ENCODE measurements at places on chromosomes 2 and 18.

DNA sequence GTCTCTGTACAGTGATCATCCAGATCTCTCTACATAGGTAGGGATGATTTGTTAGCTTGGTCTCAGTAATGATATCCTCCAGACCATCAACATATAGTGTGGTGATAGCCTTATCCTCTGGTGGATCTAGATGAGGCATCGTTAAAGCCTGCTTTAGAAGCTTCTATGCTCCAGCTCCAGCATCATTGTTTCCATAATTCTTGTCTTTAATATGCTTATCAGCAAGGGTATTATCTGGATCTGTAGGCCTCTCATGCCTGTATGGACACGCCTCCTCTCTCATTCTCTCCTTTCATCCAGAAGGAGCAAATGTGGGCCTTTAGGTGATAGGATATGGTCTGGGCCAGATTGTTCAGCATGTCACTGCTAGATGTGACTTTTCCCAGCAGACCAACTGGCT, 234.5 kb upstream of the CHST9 start:
- DNase-seq, result no peak

- no peak for DNase-seq
Observed at GRCh38 chr2:98118852-98119251, 31.9 kb downstream of the VWA3B start.

DNA sequence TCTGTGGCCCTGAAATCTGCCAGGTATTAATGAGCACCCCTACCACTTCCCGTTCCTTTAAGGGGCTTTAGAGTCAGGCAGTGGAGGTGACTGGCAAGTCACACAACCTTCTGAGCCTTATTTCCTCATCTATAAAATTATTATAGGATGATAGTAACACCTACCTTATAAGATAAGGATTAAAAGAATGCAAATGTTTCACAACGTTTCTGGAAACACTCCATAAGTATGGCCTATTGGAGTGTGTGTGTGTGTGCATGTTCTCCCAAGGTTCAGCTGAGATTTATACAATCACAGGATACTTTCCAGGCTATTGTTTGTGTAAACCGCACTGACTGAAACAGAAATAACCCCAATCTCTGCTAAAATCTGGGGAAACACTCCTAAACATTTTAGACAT, 176.0 kb downstream of the PDE11A start:
- DNase-seq, result no peak

DNA sequence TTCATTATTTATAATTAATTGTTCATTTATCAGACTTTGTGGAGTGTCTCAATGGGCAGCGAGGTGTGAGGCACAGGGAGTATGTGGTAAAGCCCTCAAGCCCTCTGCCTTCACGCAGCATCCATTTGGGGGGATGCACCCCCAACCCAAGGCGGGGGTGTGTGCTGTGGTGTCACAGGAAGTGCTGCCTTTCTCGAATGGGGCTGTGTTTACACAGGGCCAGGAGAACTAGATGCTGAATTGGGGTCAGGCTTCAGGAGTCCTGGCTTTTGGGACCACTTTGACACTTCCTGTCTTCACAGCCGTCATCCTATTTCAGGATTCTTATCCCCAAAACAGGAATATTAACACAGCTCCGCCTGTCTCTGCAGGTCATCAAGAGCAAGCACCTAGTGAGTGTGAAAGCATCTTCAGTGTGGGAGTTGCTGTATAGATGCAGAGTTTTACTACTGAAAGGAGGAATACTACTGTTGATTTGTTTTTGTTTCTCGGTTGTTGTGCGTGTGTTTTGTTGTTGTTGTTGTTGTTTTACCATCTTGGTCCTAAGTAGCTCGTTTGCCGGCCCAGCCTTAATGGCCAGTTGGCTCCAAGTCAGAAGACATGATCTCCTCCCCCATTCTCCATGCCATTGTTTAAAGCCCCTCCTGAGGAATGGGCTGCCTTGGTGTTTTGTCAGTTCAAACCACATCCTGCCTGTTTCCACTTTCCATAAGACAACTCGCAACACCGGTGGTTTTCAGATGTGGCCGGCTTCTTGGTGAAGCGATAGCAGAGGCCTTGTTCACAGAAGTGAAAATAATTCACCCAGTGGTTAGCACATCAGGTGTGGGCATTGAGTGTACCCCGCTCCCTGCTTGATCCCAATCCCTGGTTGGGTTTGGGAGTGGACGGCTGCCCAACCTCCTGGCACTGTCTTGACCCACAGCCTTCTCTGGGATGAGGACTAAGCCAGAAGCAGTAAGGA, 221.3 kb downstream of the BCL2 start:
- no peak for DNase-seq

DNA sequence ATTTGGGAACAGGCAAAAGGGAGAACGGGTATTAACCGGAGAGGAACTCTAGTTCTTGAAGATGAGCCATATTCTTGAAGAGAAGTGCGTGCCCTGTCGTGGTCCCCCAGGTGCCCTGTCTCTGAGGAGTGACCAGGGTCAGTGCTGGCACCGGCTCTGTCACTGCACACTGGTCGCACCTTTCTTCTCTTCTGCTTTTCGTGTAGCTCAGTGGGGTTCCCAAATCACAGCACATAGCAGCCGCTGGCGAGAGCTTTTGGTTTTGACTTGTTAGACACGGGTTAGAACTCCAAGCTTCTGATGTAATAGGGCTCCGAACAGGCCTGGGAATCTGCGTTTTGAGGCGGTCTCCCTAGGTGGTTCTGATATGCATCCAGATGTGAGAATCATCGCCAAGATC, 18.4 kb upstream of the LRRTM1 start:
- DNase-seq, result no peak

DNA sequence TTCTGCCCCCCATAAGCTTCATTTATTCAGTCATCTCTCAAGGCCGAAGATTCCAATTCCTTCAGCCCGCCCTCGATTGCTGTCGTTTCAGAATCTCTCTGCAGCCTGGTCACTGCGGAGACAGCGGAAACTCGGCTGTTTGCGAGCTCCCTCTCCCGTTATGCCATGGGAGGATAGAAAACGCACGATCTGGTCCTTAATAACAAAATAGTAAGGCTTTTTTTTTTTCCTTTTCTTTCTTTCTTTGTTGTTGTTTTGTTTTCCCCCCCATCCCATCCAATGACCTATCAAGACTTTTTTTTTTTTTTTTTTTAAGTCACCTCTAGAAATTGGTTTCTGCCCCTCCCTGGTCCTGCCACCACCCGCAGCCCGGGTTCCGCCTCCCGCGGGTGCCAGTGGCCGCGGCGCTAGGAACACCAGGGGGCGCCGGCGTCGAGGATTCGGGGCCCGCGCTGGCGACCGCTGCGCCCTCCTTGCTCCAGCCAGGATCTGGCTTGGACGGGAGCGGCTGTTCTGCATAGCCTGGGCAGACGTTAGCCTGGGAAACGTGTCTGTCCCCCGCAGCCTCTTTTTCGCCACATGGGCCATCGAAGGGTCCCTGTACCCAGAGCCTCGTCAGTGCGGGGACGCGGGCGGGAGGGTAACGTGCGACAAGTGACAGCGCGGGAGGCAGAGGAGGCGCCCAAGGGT, 10.1 kb downstream of the CPLX4 start:
- DNase-seq, result peak; percentile 83

GRCh38 chr18:63992751-63993150, 22.9 kb downstream of the SERPINB8 start:
- no peak for DNase-seq

DNA sequence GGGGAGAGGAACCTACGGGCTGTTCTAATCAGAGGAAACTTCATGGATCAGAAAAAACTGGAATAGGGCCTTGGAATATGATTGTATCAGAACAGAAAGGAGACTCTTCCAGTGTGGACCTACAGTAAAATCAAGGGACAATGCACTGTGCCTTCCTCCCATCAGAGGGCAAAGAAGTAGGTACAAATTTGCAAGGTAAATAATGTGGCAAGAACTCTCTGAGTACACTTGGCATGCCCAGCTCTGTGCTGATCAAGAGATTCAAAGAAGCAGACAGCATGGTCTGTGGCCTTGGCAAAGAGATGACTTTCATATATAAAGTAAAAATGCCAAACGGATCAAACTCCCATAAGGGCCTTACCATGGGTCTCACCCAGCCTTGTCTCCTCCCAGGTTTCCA, 242.6 kb upstream of the OSR1 start:
- DNase-seq, result no peak

DNA sequence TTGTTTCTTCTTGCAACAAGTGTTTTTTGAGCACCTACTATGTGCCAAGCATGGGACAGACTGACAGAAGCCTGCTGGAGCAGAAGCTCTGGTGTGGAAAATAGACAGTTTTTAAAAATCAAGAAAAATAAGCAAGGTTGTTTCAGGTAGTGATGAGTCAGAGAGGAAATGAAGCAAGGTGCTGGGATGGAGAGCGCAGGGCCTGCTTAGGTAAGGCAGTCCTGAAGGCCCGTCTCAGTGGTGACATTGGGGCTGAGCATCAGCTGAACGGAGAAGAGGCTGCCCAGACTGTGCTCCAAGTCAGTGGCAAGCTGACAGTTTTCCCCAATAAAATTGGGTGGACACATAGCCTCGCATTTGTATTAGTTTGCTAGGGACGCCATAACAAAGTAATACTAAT, 263.6 kb downstream of the SS18 start:
- no peak for DNase-seq

- DNase-seq, result no peak
Observed at GRCh38 chr2:55119711-55120487, 69.6 kb upstream of the RTN4 start.

DNA sequence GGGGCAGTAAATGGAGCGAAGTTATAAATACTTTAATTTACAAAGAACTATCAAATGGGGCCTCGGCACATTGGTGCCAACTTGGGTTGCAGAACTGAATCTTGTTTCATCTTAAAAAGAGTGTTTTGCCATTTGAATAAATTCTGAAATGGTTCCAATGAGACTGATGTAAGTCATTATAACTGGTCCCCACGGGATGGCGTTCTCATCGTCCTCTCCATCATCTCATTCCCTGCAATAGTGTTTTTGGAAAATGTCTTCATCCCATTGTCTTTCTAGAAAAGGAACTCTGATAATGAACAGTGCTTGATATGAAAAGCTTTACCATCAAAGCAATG, 422.0 kb upstream of the ID2 start:
- no peak for DNase-seq

- no peak for DNase-seq
Observed at GRCh38 chr2:225471039-225471438, 71.5 kb downstream of the NYAP2 start.

- no peak for DNase-seq
Observed at GRCh38 chr2:152376385-152376784, 41.4 kb downstream of the FMNL2 start.

- DNase-seq, result no peak
Observed at GRCh38 chr2:8761529-8762164, 75.8 kb downstream of the KIDINS220 start.

GRCh38 chr2:36480028-36480427, 117.9 kb downstream of the FEZ2 start:
- no peak for DNase-seq

DNA sequence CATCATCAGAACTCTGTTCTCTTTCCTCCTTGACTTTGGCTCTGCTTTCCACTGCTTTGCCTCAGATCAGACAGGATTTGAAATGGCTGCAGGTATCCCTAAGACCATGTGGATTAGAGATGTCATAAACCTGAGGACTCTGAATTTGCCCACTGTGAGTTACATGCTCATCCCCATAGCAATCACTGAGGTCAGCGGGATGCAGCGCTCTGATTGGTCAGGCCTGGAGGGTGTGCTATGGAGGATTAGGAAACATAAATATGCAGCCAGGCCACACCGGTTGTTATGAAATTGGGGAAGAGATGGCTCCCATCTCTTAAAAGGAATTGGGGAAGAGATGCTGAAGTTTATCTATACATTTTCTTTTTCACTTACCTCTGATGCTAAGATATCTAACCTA, 73.7 kb upstream of the DNAJC10 start:
- DNase-seq, result peak; percentile 72

DNA sequence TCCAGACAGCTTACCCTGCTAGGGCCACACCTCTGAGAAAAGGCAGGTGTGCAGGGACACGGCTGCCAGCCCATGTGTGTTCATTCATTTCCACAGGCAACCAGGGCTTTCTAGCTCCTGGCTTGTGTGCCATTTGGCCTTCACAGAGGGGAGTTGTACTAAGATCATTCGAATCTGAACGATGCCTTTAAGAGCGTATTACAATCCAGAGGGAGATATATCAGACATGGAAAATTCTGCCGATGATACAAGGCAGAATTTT, 64.2 kb upstream of the OTOF start:
- DNase-seq, result peak; percentile 20

- peak; percentile 47 for DNase-seq
Observed at GRCh38 chr2:217944923-217945322, 57.9 kb downstream of the TNS1 start.

- DNase-seq, result no peak
Observed at GRCh38 chr18:44214396-44214795, 466.3 kb upstream of the SETBP1 start.

DNA sequence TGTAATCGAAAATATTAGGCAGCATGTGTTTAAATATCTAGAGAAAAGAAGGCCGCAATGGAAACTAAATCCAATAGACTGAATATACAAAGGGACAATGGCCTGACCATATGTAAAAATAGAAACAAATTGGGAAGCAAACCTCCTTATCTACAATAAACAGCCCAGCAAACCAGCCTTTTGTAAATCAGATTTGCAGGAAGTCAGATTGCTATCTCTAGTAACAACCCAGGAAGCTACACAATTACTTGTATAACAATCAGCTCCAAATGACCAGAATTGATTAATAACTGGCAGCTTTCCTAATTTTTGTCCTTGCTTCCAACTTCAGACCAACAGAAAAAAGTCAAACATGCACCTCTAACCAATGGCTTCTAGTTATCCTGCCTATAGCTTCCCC, 860.0 kb downstream of the CPS1 start:
- no peak for DNase-seq

GRCh38 chr2:45681675-45682074, 30.2 kb downstream of the PRKCE start:
- no peak for DNase-seq

DNA sequence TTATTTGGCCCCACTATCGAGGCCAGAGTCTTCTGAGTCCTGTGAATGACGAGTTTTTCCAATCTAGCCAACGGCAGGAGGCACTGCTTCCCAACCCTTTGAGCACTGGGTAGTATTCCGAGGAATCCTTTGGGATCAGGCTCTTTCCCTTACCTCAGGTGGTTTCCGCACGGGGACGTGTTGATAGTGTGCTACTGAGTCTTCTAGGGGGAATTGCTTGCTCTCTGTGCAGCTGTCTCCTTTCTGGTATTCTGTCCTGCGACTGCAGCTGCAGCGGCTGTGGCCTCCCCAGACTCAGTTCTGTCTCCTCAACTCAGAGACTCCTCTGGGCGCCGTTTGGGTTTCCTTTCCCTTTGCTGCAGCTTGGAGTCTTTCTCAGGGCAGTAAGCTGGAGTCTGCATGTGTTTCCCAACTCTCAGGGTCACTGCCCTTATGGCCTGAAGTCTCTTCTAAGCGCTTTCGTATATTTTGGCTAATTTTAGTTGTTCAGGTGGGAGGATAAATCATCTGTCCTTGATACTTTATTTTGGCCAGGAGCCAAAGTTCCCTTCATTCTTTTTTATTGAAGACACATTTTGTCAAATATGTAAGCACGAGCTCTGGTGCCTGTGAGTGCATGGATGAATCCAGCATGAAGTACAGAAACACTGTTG, 118.4 kb downstream of the MAP4K4 start:
- no peak for DNase-seq

- DNase-seq, result no peak
Observed at GRCh38 chr2:234355021-234355720, 141.7 kb downstream of the ARL4C start.

DNA sequence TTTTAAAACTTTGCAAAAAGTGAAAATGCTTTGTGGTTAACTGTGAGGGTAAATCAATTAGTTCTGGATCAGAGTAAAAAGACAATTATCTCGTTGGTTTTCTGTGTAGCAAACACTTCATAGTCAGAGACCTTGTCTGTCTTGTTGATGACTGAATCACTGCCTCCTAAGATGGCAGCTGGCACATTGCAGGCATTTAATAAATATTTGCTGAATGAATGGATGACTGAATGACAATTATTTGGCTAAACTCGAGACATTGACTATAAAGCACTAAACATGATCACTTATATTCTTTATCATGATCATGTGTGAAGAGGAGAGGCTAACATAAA, 96.2 kb downstream of the MAIP1 start:
- DNase-seq, result no peak

Measured in sigmoid colon (tissue), 7 donors.